A673 (cell line): ENCODE measurements at places on chromosomes 13 and 19. TPM values are rescaled to one million over a fixed set of nuclear protein-coding genes. Genes with fewer than 3 reads are reported as not detected.

OR7C1 gene
- not detected in 2 replicates for total RNA-seq

DNA sequence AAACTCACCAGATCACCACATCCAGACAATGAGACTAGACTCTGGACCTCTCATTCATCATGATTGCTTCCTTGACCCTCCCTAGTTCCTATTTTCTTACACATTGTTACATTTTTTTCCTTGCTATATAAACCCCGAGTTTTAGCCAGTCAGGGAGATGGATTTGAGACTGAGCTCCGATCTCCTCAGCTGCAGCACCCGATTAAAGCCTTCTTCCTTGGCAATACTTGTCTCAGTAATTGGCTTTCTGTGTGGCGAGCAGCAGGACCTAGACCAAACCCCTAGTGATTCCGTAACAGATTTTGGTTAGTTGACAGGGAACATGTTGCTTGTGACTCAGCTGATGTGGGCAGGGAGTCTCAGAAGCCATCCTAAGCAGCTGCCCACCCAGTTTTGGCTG, 44.0 kb downstream of the SUCLA2 start:
- DNase-seq: no peak

- DNase-seq: no peak
Observed at GRCh38 chr19:43638214-43638994, 1.2 kb downstream of the CADM4 start.

- DNase-seq: no peak
Observed at GRCh38 chr19:46251416-46251815, 21.9 kb downstream of the IGFL1 start.

ZNF606 gene
- 16.7 and 17.8 TPM in 2 replicates for total RNA-seq

TNNT1 gene
- 37.6 and 54.3 TPM in 2 replicates for total RNA-seq
